HuH-7.5 (cell line): ENCODE measurements at places on chromosomes 7 and 10.

GRCh38 chr7:115227473-115228235, 305.8 kb downstream of the MDFIC start:
- no peak for DNase-seq

DNA sequence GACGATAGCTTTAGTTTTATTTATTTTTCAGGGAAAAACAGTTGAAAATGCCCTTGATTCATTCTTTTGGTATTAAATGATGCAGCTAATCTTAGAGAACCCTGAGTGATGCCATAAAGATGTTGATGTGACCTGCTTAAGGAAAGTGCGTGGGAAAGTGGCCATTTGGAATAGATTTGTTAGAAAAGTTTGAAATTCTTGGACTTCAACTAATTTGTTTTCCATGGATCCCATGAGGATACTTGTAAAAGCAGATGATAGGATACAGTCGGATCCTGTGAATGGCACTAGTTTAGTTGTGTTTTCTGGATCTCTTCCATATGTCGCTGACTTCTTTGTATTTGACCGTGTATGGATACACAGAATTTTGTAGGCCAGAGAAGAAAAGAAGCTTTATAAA, 69.0 kb downstream of the SEPTIN7 start:
- DNase-seq: no peak

DNA sequence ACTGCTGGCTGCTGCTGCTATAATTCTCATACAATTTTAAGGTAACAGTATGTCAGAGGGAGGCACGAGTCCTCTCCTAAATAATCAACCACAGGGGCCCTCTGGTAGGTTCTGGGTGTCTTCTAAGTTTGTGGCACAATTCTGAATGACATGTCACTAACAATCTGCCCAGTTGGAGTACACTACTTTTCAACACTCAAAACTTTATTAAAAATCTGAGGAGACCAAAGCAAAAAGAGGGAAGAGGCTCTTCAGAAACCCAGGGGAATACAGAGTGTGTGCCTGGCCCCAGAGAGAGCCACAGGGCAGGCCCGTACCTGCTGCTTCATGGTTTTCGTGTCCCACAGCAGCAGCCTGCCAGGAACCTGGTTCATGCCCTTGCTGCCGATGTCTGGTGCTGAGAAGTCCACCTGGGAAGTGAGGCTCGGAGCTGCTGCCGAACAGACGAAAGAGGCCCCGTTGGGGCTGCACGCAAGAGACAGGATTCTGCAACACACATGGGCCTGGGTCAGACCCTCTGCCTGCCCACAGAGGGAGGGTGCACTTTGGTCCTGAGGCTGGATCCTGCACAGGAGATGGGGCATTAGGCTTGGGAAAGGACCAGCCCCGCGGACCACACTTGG, 18.3 kb downstream of the WDR91 start:
- DNase-seq: no peak

DNA sequence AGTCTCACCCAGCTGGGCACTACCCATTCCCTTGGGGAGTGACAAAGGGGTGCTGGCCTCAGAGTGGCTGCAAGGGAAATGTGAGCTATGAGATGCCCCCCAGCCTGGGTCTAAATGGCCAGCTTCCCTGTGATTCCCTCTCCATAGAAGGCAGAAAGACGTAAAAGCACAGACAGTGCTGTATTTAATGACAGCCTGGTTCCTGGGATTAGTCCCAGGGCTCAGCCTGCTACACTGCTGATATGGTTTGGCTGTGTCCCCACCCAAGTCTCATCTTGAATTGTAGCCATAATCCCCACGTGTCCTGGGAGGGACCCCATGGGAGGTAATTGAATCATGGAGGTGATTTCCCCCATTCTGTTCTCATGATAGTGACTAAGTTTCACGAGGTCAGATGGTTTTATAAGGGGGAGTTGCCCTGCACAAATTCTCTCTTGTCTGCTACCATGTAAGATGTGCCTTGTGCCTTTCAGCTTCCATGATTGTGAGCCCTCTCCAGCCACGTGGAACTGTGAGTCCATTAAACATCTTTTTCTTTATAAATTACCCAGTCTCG, 23.9 kb upstream of the CALN1 start:
- DNase-seq: no peak

DNA sequence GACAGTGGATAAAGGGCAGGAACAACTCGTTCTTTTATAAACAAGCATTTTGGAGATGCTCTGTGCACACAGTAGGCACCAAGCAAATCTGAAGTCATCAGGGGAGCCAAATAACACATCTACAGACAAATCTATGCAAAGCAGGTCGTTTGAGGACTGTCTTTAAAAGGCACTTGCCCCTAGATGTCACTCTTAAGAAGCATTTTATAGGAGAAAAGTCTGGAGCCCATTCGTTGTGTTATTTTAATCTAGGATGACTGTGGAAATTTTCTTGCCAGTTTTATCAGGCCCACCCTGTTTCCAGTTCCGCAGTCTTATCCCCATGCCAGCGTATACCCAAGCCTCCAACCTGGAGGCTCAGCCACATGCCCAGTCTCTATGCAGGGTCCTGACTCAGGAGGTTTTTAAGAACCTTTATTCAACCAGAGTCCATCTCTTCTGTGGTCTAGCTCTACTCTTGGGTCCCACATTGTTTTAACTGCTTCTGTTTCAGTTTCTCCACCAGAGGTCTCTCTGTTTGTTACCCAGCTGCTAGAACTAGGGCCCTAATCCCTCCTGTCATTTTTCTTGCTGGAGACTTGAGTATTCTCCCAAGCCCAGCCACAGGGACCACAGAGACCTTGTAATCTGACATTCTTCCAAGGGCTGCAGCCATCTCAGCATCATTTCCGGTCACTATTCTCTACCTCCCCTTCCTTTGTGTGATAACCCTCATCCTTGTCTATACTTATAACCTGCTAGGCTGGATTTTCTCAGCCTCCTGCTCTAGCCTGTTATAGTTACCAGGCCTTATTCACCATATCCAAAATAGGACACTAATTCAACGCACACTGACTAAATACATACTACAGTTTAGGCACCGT, 26.7 kb downstream of the PIK3CG start:
- DNase-seq: no peak

DNA sequence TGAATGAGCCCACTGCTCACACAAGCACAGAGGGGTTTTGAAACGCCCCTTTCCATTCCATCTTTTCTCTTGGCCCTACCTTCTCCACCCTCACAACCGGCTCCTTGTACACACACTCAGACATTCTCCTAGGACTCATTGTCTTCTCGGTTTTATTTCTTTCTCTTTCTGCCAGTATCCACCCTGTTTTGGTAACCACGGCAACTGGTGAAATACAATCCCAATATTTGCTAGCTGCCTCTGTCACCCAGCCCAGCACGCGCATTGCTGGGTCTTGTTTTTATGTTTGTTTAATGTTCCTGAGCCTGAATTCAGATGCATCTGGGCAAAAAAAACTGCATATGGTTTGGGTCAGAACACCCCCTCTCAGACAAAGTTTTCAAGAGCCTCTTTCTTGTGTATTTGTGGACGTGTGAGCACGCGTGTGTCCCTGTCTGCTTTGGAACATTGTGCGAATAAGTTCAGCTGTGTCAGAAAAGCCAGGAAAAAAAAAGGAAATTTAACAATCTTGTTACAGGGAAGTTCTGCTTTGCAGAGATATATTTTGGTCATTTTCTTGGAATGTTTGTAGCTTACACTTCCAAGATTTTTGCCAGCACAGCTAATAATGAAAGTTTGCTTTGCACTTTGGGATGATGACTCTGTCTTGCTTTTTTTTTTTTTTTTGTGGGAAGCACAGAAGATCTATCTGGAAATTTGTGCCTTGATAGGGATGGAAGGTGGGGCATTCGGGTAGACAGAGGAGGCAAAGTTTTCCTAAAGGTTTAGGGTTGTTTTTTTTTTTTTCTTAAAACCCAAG, 225.9 kb downstream of the TRIL start:
- no peak for DNase-seq

GRCh38 chr10:46251857-46252847, 34.6 kb upstream of the ANTXRL start:
- DNase-seq: no peak

DNA sequence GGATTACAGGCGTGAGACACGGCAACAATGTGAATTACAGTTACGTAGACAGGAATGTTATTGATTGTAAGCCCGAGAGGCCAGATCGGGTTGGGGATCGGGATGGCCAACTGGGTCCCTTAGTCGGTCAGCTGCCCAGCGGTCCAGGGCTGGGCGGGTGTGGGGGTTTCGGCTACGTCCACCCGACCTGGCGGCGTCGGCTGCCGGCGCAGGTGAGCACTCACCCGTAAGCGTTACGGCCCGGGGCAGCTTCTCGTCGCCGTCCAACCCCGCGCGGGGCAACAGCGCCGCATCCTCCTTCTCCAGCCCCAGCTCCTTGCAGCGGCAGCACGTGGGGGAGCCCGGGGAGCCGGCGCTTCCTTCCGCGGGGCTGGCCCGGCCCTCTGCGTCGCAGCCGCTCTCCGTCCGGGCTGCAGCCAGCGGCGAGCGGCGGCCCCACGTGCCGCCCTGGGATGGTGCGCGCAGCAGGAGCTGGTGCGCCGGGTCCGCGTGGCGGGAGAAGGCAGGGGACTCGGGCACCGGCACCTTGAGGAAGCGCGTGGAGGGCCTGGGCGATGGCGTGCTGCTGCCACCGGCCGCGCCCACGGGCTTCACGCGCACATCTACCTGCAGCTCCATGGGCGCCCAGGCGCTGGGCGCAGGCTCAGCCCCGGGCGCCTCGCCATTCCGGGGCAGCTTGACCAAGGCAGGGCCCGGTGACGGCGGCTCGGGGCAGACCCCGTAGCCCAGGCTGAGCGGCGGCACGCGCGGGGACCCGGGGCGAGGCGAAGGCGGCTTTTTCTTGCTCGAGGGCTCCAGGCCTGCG, 609 bp downstream of the KLRG2 start:
- no peak for DNase-seq

DNA sequence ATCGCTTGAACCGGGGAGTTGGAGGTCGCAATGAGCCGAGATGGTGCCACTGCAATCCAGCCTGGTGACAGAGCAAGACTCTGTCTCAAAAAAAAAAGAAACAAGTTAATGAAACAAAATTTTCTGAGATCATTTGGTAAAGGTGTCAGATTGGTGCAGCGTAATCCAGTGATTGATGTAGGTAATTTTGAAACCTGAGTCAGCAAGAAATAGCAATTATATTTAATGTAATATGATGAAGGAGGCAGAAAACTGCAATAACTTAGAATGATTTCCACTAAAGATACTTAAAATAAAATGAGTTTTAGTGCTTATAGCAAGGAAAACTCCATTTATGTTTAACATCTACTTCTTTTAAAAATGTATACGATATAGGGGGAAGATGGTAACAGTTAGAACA, 1049.8 kb upstream of the C7orf33 start:
- no peak for DNase-seq

DNA sequence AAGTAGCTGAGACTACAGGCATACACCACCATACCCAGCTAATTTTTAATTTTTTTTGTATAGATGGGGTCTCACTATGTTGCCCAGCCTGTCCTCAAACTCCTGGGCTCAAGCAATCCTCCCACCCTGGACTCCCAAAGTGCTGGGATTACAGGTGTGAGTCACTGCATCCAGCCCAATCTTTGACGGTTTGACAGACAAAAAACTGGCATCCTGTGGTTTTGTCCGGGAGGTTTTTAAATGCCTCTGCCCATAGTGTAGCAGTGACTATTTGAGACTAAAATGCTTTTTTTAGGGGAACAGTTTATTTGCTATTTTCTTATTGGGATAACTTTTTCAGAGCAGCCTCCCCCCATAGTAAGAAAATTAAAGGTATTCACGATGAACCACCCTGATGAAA, 523.7 kb upstream of the GALNT17 start:
- no peak for DNase-seq

DNA sequence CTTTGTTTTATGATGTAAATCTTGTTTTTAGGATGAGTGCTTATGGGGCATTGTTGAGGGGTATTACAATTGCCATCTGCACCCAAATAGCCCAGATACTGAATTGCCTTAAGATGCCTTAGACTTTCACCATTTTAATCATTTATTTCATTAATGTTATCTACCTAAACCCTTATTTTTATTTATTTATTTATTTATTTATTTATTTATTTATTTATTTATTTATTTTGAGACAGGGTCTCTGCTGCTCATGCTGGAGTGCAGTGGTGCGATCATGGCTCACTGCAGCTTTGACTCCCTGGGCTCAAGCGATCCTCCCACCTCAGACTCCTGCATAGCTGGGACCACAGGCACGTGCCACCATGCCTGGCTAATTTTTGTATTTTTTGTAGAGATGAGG, 560.2 kb downstream of the SUGCT start:
- no peak for DNase-seq

GRCh38 chr10:90707657-90708056, 150.2 kb downstream of the HTR7 start:
- no peak for DNase-seq

DNA sequence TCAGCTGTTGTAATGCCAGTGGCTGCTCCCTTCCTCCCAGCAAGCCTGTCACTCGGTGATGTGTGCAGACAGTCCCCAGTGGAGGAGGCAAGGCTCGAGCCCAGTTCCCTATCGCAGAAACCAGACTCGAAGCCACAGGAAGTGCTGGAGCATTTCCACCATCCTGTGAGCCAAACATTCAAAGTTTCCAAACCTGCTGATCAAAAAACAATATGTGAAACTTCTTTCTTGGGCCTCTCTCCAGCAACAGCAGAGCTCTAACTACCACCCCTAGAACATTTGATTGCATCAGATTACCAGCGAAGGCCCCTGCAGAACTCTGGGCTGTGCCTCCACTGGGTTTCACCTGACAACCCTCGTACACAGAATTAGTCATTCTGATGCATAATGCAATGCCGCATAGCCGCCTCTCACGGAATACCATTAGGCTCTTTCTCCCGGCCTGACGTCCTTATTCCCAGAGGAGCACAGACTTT, 94.0 kb downstream of the ELMO1 start:
- peak; percentile 20 for DNase-seq

DNA sequence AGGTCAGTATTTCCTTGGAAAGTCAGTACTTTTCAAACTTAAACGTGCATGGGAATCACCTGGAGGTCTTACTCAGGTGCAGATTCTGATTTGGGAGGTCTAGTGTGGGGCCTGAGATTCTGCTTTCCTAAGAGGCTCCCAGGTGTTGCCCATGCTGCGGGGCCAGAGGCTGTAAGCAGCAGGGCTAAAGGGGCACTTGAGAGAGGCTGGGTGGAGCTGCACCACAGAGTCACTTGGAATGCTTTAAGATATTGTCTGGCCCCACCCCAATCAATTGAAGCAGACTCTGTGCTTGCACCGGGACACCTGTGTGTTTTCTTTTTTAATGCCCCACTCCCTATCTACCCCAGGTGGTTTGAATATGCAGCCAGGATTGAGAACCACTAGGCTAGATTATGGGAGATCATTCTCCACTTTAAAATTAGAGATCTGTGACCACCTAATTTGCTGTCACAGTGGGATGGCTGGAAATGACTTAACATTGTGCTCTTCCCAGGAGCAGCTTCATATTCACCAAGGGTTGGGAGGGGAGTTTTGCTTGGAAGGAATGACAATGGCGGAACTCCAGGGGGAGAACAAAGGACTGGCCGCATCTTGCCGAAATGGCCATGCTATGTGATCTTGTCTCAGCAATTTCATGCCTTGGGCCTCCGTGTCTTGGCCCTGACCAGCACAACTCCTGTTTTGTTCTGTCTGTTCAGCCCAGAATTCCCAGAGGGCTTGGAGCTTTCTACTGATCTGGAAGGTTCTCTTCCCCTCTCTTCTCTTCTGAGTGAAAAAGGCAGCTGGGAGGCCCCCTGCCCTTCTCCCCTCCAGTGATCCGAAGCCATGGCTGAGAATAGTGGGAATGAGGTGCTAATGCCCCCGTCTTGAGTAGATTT, 80.2 kb downstream of the FAM241B start:
- DNase-seq: no peak
